ENCODE measurements at places on chromosomes 13 and 19.

- no peak for DNase-seq
These were observed 6.1 kb downstream of the SIRT2 start for GRCh38 chr19:38893341-38893771.

DNA sequence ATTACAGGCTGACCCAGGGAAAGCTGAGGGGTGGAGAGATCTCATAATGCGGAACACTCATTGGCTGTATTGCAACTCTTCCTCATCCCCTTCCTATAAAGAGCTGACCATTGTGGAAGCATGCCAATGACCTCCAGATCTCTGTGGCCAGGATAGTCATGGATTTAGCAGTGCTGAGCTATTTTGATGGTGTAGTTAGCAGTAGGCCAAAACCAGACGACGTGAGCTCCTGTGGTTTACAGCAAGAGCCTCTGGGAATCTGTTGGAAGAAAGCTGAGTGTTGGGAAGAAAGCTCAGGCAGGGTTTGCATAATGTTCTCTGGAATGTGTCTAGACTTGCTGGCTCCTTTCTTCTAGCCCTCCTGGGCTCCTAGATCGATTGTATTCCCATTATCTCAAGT is 187.5 kb upstream of the GPC6 start:
- DNase-seq = no peak

- no peak for DNase-seq
These were observed 2812.6 kb downstream of the PCDH9 start for GRCh38 chr13:64417581-64417980.

- DNase-seq = no peak
These were observed 952.1 kb downstream of the DIAPH3 start for GRCh38 chr13:59211606-59212005.

DNA sequence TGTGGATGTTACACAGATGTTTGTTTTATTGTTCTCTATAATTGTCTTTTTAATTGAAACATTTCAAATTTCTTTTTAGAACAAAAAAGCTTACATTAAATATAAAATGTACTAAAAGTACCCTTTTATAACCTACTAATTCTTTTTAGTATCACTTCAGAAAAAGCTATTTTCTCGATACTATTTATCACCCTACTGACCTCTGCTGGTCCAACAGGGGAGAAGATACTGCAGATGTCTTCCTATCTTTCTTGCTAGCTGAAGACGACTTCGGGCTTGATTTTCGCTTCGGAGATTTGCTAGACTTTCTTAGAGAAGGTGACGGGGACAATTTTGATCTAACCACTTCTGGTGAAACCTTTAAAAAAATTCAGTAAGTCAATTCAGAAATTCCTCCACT is 42.4 kb downstream of the ZC3H13 start:
- DNase-seq = no peak

- DNase-seq = no peak
These were observed 15.0 kb downstream of the KATNAL1 start for GRCh38 chr13:30292325-30292724.

DNA sequence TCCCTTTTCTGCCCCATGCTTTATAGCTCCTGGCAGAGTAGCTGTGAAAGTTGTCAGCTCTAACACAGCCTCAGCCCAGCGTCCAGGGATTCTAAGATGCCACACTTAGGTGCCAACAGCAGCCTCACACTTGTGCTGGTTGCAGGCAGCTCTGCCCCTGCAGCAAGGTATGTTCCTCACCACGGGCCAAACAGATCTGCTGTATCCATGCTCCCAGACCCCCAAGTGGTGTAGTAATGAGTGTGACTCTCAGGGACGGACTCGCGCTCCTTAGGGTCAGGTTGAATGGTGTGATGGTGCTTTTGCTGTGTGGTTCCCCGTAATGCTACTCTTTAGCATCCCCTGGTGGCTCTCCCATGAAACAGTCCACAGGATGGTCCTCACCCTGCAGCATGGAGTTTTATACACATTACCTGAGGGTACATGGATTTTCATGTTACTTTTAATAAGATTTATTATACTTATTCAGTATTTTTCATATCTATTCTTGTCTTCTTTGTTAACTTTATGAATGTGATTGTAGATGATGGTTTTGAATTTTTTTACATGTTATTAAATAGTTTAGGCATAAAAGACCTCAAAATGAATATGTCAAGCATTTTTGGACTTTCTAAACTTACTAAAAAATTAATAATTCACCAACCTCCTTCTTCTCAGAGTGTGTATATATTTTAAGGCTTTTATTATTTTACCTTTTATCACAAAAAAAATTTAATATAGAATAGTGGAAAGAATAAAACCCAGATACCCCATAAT is 232.5 kb downstream of the SLC7A1 start:
- no peak for DNase-seq

DNA sequence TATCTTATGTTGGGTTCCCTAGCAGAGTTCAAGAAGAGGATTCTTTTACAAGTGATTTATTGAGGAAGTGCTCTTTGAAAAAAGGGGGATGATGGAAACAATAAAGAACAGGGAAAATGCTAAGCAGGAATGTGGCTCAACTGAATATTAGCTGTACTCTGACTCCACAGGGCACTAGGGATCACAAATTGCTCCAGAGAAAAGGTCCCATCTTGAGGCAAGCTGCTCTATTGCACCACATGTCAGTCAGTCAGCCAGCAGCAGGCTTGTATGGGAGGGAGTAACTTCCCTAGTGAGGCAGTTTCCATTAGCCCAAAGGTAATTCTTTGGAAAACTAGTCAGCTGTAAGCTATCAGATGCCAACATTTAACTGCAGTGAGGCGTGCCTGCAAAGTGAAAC is 73.3 kb upstream of the FNDC3A start:
- DNase-seq = no peak

GRCh38 chr13:112740502-112741131 is 50.8 kb downstream of the ATP11A start:
- DNase-seq = no peak

GRCh38 chr13:103517066-103517767 is 451.0 kb upstream of the SLC10A2 start:
- no peak for DNase-seq

DNA sequence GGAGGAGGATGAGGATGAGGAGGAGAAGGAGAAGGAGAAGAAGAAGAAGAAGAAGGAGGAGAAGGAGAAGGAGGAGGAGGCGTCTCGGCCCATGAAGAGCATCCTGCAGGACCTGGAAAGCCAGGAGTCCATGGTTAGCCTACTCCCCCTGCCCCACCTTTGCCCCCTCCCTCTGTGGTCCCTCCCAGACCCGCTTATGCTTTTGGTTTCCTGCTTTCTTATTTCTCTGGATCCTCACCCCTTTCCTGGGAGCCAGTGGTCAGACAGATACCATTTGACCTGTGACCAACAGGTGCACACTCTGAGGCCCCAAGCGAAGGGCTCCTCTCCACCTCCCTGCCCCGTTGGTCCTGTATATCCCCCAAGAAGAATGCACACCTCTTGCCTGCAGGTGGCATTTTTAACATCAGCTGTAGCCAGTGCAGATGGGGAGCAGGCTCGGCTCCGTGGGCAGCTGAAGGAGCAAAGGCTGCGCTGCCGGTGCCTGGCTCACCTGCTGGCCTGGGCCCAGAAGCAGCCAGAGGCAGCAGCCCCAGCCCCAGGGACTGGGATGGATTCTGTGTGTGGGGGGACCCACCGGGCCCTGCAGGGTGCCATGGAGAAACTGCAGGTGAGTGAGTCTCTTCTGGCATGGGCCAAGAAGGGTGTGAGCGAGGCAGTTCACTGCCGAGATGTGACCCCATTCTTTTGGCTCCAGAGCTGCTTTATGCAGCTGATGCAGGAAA is 32.1 kb upstream of the ZNF492 start:
- no peak for DNase-seq

- DNase-seq = no peak
These were observed 84.3 kb upstream of the NBEA start for GRCh38 chr13:34857558-34858325.

DNA sequence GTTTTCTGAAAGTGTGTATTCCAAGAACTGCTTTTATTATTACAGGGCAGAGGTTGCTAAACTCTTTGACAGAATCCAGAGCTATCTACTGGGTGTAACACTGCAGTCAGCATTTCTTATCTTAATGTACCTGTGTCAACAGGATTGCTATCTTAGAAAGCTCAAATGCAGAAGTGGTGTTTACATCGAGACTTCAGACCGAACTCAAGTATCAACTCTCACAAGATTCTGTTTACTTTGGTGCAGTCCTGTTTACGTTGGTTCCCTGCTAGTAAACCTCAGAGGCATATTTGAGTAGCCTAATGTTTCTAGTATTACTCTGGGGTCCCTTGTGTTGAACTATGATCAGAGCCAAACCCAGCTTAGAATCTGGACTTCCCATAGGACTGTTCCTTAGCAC is 20.5 kb downstream of the SLC15A1 start:
- no peak for DNase-seq

GRCh38 chr13:30561511-30561910 is 56.2 kb upstream of the USPL1 start:
- no peak for DNase-seq

- no peak for DNase-seq
These were observed 27.9 kb downstream of the PAN3 start for GRCh38 chr13:28166257-28166656.

GRCh38 chr13:79631051-79631659 is 150.2 kb downstream of the NDFIP2 start:
- no peak for DNase-seq

DNA sequence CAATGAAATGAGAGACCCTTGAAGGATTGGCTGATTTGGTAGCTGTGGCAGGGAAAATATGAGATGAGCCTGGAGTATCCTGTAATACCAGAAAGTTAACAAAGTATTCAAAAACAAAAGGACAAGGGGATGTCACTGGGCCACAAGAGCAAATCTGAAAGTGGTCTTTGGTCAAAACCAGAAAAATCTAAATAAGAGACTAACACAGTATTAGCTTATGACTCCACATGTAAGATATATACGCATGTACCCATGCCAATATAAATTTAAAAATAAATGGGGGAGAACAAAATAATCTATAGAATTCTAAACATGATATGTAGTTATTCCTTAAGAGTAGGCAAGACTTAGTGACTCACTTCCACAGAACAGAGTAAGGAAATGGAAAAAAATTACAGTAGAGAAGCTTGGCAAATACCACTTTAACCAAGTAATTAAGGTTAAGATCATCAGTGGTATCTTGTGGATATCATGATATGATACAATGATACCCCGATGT is 16.9 kb downstream of the KLF12 start:
- no peak for DNase-seq

GRCh38 chr19:10920781-10921180 is 7.7 kb downstream of the YIPF2 start:
- DNase-seq = no peak

GRCh38 chr19:6069268-6069791 is 41.0 kb downstream of the RFX2 start:
- no peak for DNase-seq

DNA sequence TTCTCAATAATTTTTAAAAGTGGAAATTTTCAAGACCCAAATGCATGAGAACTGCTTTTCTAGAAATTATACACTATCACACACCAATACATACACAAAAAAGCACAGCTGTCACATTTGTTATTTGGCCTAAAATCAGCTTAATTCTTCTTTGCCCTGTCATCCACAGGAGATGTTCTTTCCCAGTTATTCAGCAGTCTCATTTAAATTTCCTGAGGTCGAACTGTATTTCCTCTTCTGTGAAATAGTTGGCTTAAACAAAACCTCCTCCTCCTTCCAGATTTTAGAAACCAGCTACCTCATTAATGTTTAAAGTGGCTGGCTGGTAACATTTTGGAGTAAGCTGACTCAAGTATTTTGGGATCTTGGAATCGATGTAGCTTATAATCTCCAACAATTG is 39.1 kb downstream of the SMAD9 start:
- no peak for DNase-seq

GRCh38 chr19:44856421-44857083 is 10.5 kb downstream of the NECTIN2 start:
- no peak for DNase-seq

- DNase-seq = peak; percentile 59
These were observed 558 bp upstream of the PPAN start for GRCh38 chr19:10105509-10106099.

- DNase-seq = no peak
These were observed 525.3 kb downstream of the DIAPH3 start for GRCh38 chr13:59638404-59638803.

DNA sequence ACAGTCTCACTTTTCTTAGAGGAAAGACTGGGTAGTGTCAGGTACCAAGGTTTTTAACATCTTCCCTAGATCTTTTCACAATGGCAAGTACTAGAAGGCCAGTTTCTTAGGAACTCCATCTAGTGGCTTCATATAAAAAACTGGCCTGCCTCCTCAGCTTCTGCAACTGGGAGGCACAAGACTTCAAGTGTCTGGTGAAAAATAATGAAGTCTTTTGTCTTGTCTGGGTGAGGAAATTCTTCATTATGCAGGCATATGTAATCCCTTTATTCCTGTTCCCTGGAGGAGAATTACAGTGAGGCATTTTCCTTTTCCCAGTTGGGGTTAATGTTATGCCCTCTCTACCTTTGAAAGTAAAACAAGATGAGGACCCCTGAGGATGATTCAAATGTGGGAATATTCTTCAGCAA is 300.5 kb downstream of the NALCN start:
- DNase-seq = no peak

- no peak for DNase-seq
These were observed 93.8 kb upstream of the ARHGEF7 start for GRCh38 chr13:111021270-111021669.

DNA sequence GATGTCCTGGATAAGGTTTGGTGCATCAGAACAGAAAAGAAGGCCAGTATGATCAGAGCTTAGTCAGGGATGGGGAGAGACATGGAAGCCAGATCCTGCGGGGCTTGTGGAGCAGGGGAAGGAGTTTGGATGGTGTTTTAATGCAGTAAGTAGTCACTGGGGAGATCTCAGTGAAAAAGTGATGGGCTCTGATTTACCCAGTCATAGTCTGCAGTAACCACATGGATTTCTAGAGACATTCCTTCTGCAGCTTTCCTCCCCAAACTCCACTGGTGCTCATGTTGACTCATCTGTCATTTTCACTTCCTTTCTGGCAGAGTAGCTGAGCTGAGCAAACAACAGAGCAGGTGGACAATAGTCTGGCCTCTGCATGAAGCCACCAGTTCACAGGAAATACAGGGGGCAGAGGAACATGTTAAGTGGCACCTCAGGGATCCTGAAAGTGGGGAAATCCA is 144.1 kb downstream of the DPF1 start:
- no peak for DNase-seq

GRCh38 chr13:101845245-101846020 is 393.0 kb downstream of the ITGBL1 start:
- no peak for DNase-seq

DNA sequence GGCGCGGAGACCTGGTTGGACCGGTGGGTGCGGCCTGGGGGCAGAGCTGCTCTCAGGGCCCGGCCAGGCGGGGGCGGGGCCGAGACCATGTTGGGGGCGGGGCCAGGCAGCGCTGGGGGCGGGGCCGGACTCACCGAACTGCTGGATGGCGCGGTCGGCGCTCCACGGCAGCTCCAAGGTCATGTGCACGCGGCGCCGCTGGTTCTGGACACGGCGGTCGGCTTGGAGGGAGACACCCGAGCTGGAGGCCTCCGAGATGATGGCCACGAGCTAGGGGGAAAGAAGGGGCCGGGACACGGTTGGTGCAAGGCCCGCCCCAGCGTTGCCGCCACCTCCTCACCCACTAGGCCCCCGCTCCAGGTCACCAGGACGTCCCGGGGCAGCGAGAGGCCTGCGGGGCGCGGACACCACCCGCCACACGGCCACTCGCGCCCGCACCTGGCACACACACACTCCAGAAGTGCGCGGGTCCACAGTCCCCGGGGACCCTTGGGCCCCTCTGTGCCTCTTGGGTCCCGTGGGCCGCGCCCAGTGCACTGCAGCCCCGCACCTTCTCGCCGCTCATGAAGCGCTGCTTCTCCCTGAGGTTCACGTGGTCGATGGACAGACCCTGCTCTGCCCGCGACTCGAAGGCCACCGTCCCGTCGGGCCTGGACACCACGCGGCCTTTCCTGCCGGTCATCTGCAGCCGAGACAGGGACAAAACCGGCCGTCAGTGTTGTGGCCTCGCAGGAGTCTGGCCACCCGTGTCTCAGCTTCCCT is 8.7 kb downstream of the GPX4 start:
- DNase-seq = no peak

Data from T-helper 22 cell (primary cell).